ENCODE measurements at places on chromosomes 2 and 18.

- DNase-seq = no peak
Measured at GRCh38 chr2:127641846-127642507, 4.0 kb upstream of the GPR17 start.

DNA sequence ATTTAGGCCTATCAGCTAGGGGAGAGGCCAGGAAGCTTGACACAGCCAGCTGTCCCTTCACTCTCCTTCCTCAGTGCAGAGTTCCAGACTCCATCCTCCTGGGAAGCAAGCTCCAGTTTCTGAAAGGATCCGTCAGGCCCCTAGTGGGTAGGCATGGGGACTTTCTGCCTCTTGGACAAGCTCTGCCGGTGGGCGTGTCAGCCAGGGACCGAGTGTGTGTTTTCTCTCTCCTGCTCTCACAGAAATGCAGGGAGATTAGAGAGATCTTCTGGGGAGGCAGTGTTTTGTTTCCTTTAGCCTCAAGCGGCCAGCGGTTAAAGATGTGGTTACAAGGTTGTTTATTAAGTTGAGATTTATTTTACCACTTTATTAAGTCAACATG, 29.9 kb upstream of the OTOS start:
- DNase-seq = no peak

DNA sequence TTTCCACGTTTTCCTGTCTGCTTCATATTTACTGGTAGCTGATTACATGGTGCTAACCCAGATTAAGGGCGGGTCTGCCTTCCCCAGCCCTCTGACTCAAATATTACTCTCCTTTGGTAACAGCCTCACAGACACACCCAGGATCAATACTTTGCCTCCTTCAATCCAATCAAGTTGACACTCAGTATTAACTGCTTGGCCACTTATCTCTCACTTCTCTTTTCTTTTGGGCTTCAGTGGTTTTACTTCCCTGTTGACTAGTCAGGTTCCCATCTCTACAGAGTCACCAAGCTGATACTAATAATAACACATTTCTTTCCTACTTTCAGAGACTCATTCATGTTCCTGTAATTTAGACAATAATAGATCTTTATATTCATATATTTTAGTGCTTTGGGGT, 302.2 kb upstream of the MAP2 start:
- no peak for DNase-seq

- no peak for DNase-seq
Measured at GRCh38 chr2:231987124-231987727, 25.7 kb downstream of the DIS3L2 start.

DNA sequence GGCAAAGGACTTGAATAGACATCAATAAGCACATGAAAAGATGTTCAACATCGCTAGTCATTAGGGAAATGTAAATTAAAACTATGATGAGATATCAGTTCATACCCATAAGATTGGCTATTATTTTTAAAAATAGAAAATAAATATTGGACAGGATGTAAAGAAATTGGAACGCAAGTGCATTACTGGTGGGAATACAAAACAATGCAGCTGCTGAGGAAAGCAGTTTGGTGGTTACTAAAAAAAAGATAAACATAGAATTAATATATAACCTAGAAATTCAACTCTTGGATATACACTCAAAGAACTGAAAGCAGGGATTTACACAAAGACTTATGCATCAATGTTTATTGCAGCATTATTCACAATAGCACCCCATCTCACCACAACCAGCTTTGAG, 174.5 kb upstream of the NDUFV2 start:
- no peak for DNase-seq

DNA sequence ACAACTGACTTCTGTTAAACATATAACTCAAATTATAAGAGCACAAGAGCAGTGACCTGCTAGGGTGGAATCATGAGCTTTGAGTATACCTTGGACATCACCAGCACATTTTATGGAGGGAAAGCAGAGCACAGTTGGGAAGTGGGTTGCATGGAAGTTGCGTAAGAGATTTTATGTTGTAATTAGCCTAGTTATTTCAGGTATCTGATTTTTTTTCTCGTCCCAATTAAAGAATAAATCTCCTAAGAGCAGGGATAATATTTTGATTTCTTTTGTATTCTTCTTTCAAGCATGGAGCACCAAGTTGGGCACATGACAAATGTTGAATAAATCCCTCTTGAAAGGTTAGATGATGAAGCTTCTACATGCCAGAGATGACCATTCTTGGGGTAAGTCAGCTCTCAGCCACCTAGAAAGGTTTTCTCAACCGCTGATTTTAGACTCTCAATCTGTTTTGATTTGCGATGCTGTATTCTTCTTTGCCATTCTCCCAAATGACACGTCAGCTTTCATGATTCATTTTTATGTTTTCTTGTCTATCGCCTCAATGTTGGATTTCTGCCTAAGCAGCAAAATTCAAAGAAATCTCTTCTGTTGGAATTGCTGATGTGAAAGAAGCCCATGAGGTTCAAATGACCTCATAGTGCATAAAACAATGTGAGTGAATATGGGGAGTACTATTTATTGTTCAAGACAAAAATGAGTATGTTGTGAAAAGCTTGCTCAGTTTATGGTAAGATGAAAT, 15.3 kb upstream of the FN1 start:
- no peak for DNase-seq

DNA sequence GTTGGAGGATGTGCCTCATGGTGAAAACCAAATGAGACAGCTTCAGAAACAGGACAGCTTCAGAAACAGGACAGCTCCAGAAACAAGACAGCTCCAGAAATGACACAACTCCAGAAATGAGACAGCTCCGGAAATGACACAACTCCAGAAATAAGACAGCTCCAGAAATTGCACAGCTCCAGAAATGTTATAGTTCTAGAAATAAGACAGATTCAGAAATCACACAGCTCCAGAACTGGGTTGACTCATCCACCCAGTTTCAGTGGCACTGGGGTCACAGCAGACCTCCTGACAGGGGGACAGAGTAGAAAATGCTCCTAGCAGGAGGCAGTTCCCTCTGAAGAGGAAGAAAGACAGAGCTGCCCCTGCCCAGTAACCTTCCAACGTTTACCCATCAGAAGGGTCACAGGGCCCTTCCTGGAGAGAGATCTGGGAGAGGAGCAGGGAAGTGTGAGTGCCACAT, 26.9 kb upstream of the COL6A3 start:
- peak; percentile 13 for DNase-seq

DNA sequence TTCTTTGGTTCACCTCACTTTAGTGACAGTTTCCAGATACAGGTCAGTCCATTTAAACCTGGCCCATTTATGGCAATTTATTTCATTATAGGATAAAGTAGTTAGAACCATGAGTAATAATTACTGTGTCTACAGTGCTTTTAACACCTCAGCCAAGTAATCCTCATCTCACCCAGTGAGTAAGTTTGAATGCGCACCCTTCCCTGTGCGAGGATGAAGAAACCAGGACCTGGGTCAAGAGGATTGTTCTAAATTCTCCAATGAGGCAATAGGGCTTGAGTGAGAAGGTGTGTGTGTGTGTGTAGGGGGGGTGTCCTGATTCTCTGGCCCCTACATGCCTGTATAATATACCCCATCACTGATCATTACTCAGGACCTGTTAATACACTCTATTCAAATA, 854 bp upstream of the MYO1B start:
- no peak for DNase-seq

GRCh38 chr18:63586966-63587365, at the start of gene SERPINB13:
Gene SERPINB13, plus strand, starts transcription at chr18:63587343. Its CDS starts 1,325 bp downstream, at chr18:63588668.
- DNase-seq = no peak

- DNase-seq = no peak
Measured at GRCh38 chr2:127024769-127025358, 82.1 kb downstream of the BIN1 start.

- DNase-seq = no peak
Measured at GRCh38 chr2:2112416-2113105, 218.5 kb downstream of the MYT1L start.

DNA sequence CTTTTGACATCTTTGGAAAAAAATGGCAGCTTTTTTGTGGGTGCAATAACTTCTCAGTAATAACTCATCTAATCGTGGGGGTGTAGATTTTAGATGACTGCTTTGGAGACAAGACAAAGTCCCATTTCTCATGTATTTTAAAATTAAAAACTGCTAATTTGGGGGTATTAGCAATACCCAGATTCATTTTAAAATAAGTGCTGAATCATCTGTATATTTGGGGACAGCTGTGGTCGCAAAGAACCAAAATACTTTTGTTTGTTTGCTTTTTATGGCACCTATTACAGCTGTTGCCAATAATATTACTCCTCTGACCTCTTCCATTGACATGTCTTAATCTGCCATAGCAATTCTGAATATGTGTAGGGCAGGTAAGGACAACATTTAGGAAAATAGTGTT, 45.4 kb downstream of the STAT1 start:
- DNase-seq = no peak

DNA sequence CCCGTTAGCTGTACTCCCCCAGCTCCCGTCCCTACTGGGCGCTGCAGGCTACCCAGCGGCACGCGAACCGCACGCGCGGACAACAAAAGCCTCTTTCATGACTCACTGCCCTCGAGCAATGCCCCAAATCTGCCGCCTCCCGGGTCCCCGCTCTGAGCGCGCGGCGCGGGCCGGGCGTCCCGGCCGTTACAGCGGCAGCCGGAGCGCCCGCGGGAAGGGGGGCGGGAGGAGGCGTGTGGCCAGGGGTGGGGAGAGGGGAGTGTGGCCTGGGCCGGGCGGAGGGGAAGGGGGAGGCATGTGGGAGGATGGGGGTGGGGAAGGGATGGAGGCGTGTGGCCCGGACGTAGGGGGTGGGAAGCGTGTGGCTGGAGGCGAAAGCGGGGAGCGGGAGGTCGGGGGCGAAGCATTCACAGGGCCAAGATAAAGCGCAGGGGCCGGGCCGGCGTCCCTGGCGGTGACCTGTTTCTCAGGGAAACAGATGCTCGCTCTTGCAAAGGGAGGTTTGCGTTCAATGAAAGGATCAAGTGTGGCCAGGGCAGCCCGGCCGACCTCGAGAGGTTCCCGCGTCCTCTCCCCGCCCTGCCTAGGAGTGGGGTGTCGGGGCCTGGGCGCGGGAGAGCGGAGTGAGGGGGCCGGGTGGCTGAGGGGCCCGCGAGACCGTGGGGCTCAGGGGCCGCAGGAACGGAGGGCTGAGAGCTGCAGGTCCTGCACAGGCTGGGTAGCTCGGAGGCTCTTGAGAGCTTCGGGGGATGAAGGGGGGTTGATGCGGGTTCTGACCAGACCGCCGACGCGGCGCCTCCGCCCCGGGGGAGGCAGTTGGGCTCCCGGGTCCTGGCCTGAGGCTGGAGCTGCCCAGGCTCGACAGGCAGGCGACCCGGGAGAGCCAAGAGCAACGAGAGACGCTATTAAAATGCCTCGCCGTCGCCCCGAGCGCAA, 3.5 kb upstream of the NEUROD1 start:
- no peak for DNase-seq

Measured in stimulated activated CD8-positive, alpha-beta memory T cell treated with anti-CD3 and anti-CD28 coated beads, Interleukin-4, amount 100 ng/mL, for 24 hours (primary cell).